ENCODE measurements at places on chromosomes 11 and 22.
A peak's percentile ranks its signal among the peaks of the same experiment; 100 is the strongest.

GRCh38 chr22:42462016-42462415 is 29.8 kb upstream of the NFAM1 start:
- DNase-seq: no peak

- no peak for DNase-seq
These were observed 12.7 kb upstream of the IL10RA start for GRCh38 chr11:117973503-117973860.

GRCh38 chr11:68535098-68535497 is 74.5 kb downstream of the PPP6R3 start:
- no peak for DNase-seq

DNA sequence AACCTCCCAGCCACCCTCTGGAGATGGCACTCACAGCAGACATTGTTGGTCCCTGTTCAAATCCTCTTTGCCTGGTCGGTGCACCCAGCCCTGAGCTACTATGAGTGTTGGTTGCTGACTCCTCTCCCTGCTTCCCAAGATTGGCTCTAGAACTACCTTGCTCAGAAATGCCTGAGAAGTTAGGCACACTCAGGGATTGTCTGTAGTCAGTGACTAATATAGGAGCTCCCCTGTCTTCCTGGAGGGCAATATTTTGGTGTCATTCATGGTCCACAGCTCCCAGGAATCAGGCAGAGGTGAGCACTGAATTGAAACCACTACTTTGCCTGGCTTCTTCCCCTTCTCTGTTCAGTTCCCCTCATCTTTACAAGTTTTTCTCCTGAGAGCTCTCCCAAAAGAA is 325.9 kb downstream of the MIAT start:
- DNase-seq: no peak

DNA sequence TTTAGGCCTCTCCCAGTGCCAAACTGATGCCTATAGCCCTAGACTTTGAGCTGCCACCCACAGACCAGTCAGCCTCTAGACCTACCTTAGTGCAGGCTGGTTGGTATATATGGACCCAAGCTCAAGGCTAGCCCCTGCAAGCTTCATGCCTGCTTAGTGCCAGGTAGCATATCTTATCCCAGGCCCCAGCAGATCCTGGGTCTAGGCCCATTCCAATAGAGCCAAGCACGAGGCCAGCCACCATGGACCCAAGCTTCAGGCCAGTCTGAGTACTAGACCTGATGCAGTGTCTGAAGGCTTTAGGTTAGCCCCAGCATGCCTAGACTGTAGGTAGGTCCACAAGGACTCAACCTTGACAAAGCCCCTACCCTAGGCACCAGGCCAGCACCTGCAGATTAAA is 1081.7 kb downstream of the JRKL start:
- DNase-seq: no peak

- DNase-seq: no peak
These were observed 30.9 kb downstream of the ARAP1 start for GRCh38 chr11:72721276-72721675.

GRCh38 chr11:87926250-87926970 is 248.8 kb downstream of the RAB38 start:
- no peak for DNase-seq

- DNase-seq: no peak
These were observed 49.4 kb upstream of the ADA2 start for GRCh38 chr22:17268501-17269223.

GRCh38 chr11:45651156-45651555 is 14.3 kb downstream of the CHST1 start:
- peak; percentile 12 for DNase-seq

- DNase-seq: no peak
These were observed 106.4 kb downstream of the EHF start for GRCh38 chr11:34727228-34727737.

- DNase-seq: no peak
These were observed 770 bp downstream of the TSGA10IP start for GRCh38 chr11:65945941-65946558.

DNA sequence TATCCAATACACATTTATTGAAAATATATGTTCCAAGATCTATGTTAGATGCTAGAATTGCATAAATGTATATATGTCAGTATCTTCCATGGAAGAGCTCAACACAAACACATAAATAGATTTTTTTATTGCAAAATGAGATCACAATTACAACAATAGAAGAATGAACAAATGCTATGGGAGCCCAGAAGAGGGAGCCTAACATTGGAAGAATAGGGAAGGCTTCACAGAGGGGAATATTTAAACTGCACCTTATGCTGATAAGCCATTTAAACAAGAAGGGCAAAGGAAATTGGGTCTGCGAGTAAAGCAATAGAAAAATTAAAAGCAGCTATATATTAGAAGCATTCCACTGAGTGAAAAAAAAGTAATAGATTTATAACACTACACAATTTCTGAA is 96.1 kb upstream of the LRRC55 start:
- no peak for DNase-seq

DNA sequence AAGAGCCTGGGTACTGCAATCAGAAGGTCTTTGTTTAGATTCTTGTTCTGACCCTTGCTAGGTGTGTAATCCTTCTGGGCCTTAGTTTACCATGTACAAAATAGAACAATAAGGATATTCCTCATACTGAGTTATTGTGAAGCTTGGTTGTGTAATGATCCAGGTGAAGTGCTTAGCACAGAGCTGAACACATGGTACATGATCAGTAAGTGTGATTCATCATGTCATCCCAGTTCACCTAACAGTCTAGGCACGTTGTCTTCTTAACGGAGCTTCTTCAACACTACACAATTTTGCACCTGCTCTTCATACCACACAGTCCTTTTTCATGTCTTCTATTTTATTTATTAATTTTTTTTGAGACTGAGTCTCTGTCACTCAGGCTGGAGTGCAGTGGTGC is 234.3 kb upstream of the TENM4 start:
- no peak for DNase-seq

DNA sequence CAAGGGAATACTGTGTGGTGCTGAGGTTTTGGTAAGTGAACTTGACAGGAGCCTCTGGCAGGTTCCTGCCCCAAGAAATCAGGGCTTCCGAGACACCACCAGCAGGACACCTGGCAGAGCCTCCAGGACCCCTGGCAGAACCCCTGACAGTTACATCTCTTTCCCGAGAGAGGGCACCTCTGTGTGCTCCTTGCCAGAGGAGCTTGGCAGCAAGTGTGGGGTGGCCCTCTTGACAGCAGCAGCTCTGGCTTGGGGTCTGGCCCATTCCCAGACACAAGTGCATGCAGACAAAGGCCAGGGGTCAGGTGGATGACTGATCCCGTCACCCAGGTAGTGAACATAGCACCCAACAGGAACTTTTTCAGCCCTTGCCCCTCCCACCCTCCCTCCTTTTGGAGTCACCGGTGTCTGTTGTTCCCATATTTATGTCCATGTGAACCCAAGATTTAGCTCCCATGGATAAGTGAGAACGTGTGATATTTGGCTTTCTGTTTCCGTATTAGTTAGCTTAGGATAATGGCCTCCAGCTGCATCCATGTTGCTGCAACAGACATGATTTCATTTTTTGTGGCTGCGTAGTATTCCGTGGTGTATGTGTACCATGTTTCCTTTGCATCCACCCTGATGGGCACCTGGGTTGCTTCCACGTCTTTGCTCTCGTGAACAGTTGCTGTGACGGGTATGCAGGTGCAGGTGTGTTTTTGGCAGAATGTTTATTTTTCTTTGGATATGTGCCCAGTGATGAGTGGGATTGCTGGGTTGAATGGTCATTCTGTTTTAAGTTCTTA is 21.2 kb upstream of the OSBPL5 start:
- no peak for DNase-seq

GRCh38 chr11:73451896-73452295 is 75.7 kb downstream of the RELT start:
- DNase-seq: no peak

Measured in stimulated activated CD4-positive, alpha-beta T cell treated with anti-CD3 and anti-CD28 coated beads, Interleukin-2, amount 100 ng/mL, for 24 hours (primary cell).